Activated CD8-positive, alpha-beta memory T cell treated with anti-CD3 and anti-CD28 coated beads for 24 hours (primary cell): ENCODE measurements at places on chromosomes 7 and 10.

DNA sequence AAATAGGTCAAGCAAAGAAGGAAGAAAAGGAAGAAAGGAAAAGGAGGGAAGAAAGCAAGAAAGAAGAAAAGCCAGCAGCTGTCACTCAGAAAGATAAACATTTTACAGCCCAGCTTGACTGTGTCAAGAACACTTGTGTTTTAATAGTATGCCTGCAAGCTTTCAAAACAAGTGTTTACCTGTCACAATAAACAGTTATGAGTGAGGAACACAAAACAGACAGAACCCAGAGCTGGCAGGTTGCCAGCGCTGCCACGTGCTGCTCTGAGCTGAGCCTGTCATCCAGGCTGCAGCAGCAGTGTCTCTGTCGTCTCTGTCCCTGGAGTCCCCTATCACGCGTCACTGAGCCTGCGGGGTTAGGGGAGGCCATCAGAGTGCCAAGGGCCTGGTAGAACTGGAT lies 827.6 kb upstream of the AUTS2 start:
- DNase-seq = no peak

- DNase-seq = no peak
Observed at GRCh38 chr10:86595496-86595895, 58.9 kb upstream of the OPN4 start.

DNA sequence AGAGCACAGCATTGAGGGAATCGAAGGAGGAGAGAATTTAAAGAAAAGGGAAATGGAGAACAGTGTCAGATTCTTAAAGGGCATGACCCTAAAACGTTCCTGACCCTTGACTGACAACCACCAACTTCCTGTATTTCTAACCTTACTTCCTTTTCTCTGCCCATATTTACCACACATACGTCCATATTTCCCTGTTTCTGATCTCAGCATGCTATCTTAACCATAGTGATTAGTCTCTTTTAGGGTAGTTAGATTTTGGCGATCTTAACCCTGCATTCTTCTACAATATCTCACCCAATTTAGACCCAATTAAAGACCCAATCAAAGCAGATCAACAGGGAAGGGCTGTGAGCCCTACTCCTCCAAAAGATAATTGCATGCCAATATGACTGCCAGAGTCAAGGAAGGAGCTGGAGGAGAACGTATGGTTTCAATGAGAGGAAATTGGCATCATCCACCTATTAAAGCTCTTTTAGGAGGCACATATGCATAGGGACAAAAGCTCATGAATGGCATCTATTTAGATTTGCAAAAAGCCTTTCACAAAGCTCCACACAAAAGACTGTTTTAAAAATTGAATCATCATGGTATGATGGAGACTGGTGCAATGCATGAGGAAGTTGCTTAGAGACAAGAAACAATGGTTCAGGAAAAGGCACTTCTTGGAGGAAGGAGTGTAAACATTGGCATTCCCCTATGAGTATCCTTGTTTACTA lies 49.0 kb upstream of the ARHGAP12 start:
- no peak for DNase-seq

DNA sequence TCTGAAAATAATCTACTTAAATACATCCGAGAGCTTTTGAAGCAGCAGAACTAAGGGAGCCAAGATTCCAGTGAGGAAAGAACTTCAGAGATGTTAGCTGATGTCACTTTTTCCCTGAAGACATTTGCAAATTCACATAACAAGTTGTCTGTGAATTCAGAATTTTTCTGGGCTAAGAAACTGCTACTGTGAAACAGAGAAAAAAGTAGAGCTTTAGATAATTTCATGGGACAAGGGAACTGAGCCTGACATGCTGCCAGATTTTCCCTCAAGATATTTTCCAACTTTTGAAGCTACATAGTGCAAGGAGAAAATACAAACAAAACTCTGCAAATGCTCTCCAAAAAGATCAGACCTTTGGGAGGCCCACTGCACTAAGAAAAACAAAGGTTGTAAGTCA lies 484.2 kb downstream of the ANKRD7 start:
- DNase-seq = no peak

DNA sequence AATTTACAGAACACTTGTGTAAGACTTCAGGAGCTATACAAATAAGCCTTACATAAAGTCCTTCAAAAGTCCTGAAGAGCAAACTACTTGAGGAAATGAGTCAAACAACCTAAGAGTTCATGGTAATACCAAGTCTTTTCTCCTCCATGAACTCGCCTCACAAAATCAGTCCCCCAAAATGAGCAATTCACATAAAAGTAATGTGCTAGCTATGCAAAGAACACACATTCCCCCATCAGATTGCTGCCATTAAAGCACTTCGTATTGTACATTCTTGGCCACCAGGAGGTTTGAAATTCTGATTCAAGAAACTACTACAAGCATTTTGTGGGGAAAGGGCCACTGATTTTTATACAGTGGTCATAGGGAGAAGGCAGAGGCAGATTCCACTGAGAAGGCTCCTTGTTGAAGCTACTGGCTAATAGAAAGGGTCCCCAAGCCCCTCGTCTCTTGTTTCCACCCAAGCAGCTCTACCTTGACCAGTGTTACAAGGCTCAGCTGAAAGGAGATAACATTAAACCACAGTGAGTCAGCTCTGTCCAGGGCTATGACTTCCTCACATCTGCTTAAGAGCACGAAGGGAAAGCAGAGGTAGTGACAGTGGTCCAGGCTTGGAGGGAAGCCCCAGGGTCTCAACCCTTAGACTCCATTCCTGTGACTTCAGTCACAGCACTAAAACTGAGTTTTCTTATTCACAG lies 115.2 kb upstream of the CDK1 start:
- DNase-seq = no peak

DNA sequence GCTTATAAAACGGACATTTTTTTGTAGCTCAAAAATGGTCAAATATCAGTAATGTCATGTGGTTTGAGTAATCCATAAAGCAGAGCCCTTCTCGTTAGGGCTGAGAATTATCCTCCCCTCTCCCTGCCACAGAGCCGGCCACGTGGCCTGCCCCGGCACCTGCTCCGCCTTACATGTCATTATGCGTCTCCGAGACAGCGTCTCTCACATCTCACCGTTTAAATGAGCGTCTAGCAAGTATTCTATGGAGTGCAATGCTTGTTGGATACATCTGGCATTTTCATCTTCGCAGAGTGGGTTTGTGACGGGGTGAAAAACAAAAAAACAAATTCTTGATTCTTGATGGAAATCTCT lies 86.1 kb downstream of the CUX1 start:
- no peak for DNase-seq
